ENCODE measurements at places on chromosomes 13 and 19.

DNA sequence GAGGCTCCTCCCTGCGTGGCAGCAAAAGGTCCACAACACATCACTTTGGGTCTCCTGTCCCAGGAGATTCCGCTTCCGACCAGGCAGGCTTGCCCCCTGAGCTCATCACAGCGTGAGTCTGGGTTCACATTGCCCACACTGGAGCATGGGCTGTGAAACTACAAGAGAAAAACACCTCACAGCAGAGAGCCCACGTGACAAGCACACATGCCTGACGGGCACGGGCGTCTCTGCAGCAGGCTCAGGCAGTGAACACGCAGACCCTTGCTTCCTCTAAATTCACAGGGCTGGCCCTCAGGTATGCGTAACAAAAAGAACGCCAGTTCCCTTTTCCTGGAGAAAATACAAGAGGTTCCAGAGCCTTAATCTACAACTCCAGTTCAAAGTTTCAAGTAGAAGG is 41.9 kb downstream of the RASA3 start:
- DNase-seq = no peak

GRCh38 chr13:92187378-92187989 is 789.1 kb downstream of the GPC5 start:
- no peak for DNase-seq

- DNase-seq = no peak
Observed at GRCh38 chr13:72637561-72637960, 89.9 kb downstream of the MZT1 start.

- DNase-seq = no peak
Observed at GRCh38 chr19:49428547-49429451, 3.6 kb downstream of the GFY start.

DNA sequence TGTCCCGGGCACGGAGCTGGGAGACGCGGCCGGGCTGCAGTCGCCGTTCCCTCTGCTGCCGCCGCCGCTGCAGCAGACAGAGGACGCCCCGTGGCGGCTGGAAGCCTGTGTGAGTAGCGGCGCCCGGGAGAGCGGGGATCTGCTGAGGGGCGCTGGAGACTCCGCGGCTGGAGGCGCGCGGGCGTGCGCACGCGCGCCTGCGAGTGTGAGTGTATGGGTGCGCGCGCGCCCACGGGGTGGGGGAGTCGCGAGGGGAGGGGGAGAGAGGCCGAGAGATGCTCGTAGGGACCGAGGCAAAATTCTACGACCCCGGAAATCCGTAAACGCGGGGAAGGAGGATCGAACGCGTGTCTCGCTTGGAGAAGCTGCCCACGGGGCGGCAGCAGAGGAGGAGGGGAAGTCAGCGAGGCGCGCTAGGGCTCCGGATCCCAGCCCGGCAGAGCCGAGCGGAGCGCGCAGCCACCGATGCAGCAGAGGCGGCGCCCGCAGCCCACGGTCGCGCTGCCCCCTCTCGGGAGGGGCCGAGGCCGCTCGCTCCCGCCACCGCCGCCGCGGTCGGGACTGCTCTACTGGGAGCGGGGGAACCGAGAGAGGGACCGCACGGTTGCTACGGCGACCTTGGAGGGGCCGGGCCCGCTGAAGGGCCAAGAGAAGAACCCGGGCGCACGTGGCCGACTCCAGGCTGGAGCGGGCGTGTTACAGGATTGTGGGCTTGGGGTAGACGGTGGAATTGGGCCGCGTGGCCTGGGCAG is at the start of gene ENOX1:
TSS of gene ENOX1 (minus strand) at position 207 of the 752 bp plus-strand sequence.
- DNase-seq = peak; percentile 91

GRCh38 chr19:49201042-49201441 is 43.5 kb downstream of the TRPM4 start:
- no peak for DNase-seq

GRCh38 chr19:45952686-45953505 is 20.8 kb downstream of the NOVA2 start:
- DNase-seq = peak; percentile 76

DNA sequence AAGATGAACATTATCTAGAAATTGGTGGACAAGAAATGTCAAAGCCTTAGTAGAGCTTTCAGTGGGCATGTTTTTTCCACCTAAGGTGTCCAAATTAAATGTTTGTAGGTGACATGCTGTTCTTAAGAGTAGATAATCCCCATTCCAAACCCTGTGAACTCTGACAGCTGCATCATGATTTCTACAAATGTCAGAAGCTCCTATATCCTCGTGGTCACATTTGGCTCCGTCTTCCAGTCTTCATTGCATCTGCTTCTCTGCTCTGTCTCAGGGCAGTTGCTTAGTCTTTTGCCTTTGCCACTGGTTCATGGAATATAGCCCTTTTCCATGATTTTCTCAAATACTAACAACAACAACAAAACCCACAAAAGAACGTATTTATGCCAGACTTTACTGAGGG is 234.5 kb downstream of the DLEU7 start:
- no peak for DNase-seq

- no peak for DNase-seq
Observed at GRCh38 chr13:113351514-113352026, 12.4 kb downstream of the GRTP1 start.

DNA sequence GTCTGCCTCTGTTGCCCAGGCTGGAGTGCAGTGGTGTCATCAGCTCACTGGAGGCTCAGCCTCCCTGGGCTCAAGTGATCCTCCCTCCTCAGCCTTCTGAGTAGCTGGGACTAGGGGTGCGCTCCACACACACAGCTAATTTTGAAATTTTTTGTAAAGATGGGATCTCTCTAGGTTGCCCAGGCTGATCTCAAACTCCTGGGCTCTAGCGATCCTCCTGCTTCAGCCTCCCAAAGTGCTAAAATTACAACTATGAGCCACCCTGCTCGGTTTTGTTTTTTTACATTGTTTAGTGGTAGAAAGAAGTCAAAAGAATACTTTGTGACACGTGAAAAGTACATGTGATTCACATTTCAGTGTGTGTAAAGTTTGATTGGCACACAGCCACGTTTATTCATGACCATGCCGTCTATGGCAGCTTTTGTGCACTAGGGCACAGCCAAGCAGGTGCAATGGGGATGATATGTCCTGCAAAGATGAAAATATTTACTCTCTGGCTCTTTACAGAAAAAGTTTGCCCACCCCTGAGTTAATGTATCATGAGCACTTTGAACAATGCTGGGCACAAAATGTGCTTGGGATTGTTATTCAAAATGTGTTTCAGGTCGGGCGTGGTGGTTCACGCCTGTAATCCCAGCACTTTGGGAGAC is 16.2 kb upstream of the NFIC start:
- no peak for DNase-seq

DNA sequence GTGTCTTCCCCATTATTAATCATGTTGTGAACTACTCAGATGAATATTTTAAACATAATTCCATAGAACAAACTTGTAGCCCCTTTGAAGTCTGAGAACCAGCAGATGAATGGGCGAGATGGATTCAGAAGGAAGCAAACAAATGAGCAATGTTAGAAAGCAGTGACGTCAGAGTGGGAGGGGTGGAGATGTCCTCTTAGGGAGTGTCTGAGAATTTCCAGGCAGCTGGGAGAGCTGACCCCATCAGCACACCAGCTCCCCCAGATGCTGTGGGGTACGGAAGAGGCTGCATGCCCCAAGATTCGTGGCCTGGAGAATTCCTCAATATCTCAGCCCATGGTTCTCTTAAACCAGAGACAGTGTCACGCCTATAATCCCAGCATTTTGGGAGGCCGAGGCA is 68.6 kb downstream of the DPF1 start:
- DNase-seq = no peak

DNA sequence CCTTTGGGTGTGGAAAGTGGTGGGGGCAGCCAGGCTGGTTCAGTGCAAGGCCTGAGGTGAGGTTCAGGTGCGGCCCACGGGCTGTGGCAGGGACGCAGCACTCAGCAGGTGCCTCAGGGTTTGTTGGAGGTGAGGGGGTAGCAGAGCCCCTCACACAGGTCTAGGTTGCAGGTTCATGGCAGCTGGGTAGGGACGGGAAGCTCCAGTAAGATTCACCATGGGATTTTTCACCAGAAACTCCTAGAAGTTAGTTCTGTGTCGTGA is 14.0 kb downstream of the MCF2L start:
- no peak for DNase-seq

DNA sequence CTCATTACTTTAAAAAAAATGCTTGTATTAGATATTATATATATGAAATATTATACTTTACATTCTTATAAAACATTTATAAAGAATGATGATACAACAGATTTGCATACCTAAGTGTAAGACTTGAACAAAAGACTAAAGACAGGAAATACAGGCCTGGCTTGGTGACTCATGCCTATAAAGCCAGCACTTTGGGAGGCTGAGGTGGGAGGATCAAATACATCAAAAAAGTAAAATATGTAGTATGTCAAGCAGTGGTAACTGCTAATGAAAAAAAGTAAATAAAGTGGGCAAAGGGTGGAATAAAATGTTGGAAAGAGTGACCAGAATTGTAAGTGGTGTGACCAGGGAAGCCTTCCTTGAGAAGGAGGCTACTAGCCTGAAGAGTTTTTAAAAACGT is 133.7 kb downstream of the GGACT start:
- DNase-seq = no peak

GRCh38 chr19:55641426-55642152 is 787 bp downstream of the ZNF580 start:
- peak; percentile 65 for DNase-seq

- DNase-seq = no peak
Observed at GRCh38 chr13:79779761-79780160, 298.8 kb downstream of the NDFIP2 start.

DNA sequence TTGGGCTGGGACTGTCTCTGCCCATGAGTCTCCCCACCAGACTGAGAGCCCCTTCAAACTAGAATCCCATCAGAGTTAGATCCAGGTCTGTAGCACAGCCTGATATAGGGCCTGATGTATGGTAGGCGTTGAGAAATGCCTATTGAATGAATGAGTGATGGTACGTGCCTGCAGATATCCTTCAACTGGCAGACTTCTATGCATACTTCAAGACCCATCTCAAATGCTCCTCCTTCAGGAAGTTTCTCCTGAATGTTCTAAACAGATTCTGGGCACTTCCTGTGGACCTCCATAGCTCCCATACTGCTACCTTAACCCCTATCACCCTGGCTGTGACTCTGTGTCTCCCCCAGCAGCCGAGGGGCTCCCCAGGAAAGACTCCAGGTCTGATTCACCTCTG is 48.2 kb downstream of the KCNC3 start:
- no peak for DNase-seq

GRCh38 chr13:63448692-63449091 is 2033.0 kb upstream of the PCDH20 start:
- DNase-seq = no peak

DNA sequence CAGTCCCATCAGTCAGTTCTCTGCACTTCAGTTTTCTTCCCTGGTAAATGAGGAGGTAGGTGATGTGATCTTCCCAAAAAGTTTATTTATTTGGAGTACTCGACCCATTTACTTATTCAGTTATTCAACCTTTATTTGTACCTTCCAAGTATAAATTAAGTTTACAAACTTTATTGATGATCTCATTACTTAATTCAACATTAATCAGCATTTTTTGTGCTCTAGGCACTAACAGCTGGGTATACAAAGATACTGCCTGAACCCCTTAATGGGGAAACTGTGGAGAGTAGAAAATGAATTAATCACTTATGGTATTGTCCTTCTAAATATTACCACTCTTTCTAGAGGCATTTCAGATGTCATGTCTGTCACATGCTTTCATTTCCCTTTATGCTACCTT is 293.3 kb downstream of the DLEU7 start:
- no peak for DNase-seq

DNA sequence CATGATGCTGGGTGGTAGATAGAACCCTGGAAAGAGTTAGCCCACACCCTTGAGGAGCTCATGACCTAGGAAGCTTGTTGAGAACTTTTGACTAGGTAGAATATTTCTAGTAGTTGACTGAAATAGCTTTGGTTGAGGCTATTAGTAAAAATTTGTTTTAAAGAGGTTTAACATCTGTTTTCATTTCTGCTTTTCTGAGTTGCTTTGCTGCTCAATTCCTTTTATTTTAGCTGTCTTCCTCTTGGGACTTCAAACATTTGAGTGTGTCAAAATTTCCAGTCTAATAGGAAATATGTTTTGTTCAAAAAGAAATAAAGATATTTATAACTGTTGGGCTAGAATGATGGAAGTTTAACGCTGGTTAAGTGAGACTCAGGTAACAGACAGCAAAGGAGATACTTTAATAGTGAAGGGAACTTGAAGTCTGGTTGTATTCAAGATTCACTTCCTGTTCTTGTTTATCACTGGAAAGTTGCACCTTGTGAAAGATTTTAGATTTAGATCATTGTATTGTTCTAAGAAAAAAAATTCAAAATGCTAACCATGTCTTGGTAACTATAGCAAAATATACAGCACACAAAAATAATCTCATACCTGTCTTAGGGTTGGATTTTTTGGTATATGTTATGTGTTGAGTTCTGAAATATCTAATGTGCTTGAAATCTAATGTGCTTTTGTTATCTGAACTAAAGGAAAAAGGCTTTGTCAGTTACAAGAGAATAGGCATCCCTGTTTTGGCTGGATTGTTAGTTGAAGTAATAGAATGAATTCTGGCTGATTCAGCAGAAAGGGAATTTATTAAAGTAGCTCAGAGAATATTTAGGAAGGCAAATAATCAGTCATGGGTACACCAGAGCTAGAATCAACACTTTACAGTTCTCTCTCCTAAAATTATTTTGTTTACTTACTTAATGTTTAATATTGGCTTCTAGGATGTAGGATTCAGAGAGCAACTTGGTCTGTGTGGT is 24.4 kb upstream of the GPR18 start:
- DNase-seq = no peak

DNA sequence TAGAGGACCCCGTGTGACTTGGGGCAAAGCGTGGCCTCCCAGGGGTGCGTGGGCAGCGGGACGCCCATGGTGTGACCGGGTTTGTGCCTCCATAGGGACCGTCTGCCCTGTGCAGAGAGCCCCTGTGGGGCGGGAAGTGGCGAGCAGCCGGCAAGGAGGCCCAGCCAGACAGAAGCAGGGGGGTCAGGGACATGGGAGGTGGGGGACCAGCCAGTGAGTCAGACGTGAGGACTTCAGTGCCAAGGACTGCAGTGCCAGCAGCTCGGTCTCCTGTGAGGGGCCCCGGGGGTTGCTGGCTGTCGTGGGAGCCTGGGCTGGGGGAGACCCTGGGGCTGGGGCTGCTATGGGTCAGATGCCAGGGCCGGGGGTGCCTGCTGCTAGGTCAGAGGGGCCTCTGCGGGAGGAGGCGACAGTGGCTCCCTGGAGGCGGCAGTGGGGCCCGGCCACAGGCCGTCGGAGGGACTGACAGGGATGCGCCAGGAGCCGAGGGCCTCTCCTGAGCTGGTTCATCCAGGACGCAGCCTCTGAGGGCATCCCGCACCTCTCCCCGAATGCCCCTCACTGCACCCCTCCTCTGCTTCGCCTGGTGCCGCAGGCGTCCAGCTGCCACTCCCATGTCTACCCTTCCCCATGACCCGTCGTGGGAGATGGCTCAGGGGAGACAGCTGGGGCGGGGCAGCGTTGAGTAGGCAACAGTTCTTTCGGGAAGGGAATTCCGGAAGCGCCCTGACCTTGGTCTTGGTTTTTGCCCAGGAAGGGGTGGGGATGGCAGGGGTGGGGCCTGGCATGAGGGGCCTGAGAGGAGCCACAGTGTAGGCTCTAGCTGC is 80.0 kb downstream of the KDM4B start:
- no peak for DNase-seq

GRCh38 chr13:101514695-101515275 is 62.3 kb downstream of the ITGBL1 start:
- DNase-seq = no peak

GRCh38 chr19:858868-859843 is at the start of gene CFD:
Gene CFD, plus strand, starts transcription at chr19:859664. Its CDS starts 26 bp downstream, at chr19:859690.
- no peak for DNase-seq
